ENCODE measurements at places on chromosomes 16 and 17. TPM values are rescaled to one million over a fixed set of nuclear protein-coding genes. Genes with fewer than 3 reads are reported as not detected.

Gene KRTAP4-6
- not detected for total RNA-seq

Gene NEUROD2
- not detected for total RNA-seq

Gene DLX3
- 0.26 TPM for total RNA-seq

Gene MYH8
- not detected for total RNA-seq

Gene VTN
- 424 TPM for total RNA-seq

Gene GPR179
- 0.23 TPM for total RNA-seq

Gene PRSS8
- 312 TPM for total RNA-seq

Gene EPN2
- 47.0 TPM for total RNA-seq

DNA sequence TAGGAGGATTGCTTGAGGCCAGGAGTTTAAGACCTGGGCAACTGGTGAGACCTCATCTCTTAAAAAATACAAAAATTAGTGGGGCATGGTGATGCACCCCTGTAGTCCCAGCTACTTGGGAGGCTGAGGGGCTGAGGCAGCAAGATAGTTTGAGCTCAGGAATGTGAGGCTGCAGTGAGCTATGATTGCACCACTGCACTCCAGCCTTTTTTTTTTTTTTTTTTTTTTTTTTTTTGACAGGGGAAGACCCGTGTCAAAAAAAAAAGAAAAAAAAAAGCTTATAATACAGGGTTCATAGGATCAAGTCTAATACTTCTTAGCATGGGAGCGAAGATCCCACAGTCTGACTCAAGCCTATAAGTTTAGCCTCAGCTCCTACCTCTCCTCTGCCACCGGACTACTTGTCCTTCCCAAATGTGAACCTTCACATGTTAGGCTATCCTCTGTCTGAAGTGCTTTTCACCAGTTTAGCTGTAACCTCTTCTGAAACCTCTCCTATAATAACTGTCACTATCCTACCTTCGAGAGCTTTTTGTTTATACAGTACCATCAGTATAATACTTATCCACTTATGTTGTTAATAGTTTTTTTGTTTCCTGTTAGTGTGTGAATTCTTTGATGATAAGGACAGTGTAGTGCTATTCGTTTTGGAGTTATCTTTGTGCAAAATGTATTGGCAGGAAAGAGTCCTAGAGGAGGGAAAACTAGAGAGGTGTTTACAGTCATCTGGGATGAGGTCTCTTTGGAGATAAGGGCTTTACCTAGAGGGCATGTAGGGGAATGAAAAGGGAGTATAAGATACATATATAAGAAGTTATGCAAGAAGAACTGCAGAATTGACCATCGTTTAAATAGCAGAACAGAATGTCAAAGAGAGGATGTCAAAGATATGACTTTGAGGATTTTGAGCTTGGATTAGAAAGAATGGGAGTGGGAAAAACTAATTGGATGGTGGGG is 15.5 kb downstream of the CPD start:
- no peak for DNase-seq

DNA sequence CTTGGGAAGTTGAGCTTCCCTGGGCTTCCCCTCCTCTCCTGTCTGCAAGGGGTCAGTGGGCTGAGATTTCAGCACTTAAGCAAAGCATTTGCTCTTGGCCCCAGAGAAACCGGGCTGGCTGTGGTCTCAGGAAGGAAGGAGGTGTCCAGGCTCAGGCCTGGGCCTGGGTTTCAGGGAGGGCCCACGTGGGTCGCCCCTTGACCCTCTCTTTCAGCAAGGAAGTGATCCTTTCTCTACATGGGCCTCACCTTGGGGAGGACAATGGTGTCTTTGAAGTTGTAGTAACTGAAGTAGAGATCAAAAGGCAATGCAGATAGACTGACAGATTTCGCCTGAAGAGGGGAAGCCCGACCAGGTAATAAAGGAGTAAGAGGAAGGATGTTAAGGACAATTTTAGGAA is 2.7 kb downstream of the NOD2 start:
- DNase-seq: no peak

GRCh38 chr16:58530179-58530578 is 14.9 kb downstream of the SETD6 start:
- no peak for DNase-seq

DNA sequence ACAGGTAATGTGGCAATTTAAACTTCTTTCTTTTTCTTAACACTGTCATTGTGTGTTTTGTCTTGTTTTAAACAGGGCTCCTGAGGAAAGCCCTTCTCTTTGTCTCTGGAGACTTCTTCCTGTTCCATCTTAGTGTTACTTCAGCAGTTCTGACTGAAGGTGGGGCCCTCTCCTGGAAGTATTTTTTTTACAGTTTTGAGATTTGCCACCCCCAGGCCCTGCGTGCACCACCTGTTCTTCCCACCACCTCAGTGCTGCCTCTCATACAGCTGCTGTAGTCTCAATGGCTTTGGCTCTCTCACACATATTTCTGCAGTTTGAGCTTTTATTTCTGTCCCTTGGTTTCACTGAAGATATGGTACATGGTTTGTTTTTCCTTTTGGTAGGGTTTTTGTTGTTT is 52.5 kb upstream of the ALDH3A1 start:
- DNase-seq: no peak

DNA sequence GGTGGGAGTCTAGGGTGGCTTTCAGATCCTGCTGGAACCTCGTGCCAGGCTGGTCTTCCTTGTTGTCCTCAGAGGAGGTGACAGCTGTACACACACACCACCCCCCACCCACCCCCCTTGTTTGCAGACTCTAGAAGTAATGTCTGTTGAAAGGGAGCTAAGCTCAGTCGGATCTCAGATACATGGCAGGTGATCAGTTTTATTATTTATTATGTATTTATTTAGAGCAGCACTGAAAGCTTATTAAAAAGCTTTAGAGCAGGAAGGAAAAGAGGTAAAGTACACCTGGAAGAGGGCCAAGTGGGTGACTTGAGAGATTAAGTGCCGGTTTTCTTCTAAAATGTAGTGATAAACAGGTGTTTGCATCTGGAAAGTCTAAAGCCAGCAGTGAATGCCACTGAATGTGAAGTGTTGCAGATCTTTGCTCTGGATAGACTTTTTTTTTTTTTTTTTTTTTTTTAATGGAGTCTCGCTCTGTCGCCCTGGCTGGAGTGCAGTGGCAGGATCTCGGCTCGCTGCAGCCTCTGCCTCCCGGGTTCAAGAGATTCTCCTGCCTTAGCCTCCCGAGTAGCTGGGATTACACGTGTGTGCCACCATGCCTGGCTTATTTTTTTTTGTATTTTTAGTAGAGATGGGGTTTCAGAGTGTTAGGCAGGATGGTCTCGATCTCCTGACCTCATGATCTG is 40.2 kb downstream of the FOXK2 start:
- DNase-seq: no peak

- no peak for DNase-seq
Observed at GRCh38 chr17:48892940-48893645, 506 bp downstream of the ATP5MC1 start.

GRCh38 chr16:12191102-12191501 is 214.6 kb downstream of the SNX29 start:
- no peak for DNase-seq

DNA sequence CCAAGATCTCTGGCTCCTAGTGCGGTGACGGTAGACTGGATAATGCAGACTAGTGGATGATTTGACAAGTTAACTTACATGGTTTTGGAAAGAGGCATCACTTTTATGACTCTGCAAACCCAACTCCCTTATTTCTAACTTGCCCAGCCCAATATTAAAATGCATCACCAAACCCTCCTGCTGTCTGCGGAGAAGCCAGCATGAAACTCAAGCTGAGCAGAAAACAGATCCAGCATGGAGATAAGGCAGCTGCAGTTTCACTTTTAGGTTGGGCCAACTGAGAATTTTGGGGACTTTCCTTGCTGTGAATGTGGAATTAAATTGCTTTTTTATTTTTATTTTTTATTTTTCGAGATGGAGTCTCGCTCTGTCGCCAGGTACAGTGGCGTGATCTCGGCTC is 27.8 kb downstream of the CDH1 start:
- DNase-seq: no peak

- no peak for DNase-seq
Observed at GRCh38 chr16:12062343-12063003, 85.9 kb downstream of the SNX29 start.

DNA sequence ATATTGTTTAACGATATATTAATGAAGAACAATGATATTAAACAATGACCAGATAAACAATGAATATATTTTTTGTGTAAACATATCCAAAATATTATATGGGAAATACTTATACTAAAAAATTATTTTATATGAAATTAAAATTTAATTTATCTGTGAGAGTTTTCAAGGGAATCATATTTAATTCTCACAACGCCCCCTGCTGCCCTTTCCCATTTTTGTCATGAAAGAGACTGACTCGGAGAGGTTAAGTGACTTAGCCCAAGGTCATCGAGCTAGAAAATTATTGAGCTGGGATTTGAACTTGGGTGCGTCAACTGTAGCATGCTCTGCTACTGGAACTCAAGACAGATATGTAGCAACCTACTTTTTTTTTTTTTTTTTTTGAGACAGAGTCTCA is 7.2 kb upstream of the MYCBPAP start:
- peak; percentile 48 for DNase-seq

DNA sequence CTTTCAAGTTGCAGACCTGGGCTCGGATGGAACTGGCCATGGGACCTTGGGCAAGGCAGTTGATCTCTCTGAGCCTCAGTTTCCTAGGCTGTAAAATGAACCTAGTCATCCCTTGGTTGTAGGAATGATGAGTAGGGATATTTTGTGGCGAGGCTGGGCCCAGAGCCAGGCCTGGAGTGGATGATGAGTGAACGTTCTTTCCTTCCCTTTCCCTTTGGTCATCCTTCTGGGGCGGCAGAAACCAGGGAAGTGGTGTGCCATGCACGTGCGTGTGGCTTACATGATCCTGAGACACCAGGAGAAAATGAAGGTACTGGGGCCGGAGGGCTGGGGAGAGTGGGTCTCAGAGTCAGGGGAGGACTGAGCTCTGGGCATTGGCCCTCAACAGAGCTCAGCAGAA is 8.4 kb downstream of the FBRS start:
- no peak for DNase-seq

DNA sequence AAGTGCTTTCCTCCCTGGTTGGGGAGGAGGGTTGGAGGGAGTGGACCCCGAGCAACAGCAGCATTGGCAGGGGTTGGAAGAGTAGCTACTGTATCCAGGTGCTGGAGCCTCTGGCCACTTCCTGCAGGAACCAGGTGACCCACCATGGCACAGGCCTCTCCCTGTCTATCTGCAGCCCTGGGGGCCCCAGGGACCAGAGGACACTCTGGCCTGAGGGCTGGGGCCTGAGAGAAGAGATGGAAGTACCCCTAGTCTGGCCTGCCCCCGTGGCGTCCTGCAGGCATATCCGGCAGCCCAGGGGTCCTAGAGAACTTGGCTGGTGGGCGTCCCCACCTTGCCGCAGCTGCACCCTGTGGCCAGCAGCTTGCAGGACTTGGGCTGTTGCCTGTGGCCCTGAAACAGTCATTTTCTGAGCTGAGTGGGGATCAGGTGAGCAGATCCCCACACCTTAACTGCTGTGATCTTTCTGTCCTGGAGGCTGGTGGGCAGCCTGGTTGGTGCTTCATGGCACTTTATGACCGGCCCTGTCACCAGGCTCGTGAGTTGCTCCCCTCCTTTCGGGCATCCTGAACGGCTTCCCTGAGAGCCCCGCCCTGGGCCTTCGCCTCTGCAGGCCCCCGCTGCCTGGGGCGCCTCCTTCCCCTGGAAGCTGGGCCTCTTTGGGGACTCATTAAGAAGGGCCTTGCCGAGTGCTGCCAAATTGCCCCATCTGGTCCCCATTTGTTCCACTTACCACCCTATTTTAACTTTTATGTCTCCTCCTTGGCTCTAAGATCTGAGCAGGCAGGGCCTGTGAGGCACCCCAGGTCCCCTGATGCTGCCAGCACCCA is 298.6 kb downstream of the SEC14L1 start:
- no peak for DNase-seq

DNA sequence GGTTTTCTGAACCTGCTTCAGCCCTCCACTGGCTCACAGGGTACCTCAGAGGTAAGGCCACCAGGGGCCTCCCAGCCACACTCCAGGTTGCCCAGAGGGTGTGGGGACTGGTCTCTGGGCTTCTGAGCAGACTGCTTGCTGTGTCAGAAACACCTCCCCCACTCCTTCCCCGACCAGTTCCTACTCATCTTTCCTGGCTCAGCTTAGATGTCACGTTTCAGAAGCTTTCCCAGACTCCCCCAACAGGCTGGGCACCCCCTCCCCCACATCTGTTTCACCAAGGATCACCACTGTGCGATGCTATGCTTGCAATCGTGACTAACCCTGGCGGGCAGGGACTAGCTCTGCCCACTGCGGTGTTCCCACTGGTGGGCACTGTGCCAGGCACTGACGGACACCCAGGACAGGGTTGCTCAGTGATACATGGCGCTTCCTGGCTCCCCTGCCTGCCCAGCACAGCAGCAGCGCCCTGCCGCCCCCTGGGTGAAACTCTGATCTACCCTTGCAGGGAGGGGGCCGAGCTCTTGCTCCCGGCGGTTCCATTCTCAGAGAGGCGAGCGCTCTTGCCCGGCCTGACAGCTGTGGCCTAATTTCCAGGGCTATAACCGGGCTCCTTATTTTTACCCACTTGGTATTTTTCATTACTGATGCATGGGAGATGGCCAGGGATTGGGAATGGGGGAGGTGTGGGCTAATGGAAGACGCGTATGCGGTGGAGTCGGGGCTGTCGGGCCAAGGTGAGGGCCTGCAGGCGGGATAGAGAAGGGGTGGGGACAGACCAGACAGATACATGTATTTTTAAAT is 29.4 kb upstream of the MTSS2 start:
- DNase-seq: peak; percentile 70

GRCh38 chr16:11892761-11893160 is 23.0 kb downstream of the GSPT1 start:
- no peak for DNase-seq

- DNase-seq: no peak
Observed at GRCh38 chr16:86576591-86577313, 1.6 kb upstream of the FOXL1 start.

DNA sequence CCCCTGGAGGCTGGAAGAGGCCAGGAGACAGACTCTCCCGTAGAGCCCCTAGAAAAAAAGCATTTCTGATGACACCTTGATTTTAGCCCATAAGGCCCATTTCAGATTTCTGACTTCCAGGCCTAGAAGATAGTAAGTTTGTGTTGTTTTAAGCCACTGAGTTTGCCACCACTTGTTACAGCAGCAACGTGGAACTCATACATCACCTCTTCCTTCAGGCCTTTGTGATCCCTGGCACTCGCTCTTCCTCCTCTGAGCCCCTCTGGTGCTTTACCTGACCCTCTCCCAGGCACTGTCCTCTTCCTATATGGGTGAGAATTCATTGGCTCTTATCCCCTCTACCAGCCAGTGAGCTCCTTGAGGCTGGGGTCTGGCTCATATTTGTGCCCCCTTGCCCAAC is 18.7 kb upstream of the KRT19 start:
- DNase-seq: no peak

Data from mucosa of gallbladder (tissue), 1 donor.